H9 (cell line): ENCODE measurements at places on chromosomes 1 and 21.

DNA sequence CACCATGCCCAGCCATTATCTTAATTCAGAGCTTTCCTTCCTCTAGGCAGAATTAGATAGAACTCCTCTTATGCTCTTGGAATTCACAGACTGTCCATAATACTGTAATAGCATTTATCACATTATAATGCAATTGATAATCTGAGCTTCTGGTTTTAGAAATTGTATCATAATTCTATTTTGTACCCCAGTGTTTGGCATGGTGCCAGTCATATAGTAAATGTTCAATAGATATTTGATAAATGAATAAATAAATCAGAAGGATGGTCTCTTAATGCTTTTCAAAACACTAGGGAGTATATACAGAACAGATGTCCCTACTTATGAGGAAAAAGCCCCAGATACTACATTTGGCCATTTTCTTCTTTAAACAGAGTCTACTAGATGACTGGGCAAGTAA is 119.3 kb upstream of the BMP8A start:
- no peak for DNase-seq

GRCh38 chr1:157312082-157312812 is 174.1 kb upstream of the ETV3 start:
- no peak for DNase-seq

- DNase-seq = no peak
These were observed 89.5 kb downstream of the SCMH1 start for GRCh38 chr1:41152622-41153044.

GRCh38 chr1:72606216-72606810 is 324.0 kb upstream of the NEGR1 start:
- DNase-seq = no peak

DNA sequence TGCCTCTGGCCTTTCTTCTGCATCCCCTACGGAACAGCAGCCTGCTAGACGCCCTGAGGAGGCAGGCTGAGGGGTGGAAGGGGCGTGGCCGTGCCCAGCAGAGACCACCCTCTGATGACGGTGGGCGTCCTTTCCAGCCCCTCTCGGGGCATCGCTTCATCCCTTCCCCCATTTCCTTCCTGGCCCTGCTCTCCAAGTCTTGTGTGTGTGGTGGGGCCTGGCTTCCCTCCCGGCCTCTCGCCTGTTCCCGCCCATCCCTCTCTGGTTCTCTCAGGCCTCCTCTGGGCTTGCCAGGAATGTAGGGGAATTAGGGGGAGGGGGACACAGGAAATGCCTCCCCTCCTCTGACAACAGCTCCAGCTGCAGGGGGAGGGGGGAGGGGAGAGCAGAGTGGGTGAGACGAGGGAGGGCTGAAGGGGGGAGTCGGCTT is 51.1 kb downstream of the SKI start:
- DNase-seq = peak; percentile 98

GRCh38 chr1:239985044-239985443 is 106.6 kb upstream of the FMN2 start:
- no peak for DNase-seq

DNA sequence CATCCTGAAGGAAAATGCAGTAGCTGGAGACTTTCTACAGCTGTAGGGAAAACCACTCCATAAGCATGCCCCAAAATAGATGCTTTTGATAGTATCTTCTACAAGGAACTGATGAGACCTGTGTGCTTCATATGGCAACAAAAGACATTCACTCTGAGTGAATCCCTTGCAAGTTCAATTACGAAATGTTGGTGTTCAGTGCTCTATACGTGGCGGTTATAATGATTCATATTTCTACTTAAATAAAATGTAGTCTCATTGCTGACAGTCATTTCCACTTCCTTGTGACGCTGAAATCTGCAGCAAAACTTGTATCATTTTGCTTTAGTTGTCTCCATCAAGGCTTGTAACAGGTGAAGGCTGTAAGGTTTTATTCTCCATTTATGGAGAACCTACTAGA is 20.6 kb downstream of the TOR1AIP2 start:
- DNase-seq = no peak

DNA sequence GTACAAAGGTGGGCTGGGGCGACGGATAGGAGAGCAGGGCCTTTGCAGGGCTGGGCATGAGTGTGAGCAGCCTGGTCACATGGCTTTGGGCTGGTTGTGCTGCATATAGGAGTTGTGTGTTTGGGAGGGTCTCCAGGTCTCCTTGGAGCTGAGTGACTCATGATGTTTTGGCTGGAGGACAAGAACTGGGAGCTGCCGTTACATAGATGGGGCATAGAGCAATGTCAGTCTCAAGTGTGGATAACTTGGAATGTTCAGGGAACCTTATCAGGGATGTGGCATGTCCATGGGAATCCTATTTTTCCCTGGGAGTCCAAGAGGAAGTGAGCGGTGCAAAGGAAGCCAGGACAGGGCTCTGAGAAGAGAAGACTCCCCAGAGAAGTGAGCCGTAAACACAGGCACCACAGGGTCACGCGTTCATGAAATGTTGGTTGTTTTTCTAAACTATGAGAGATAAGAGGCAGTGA is 136.4 kb upstream of the KCNE2 start:
- no peak for DNase-seq

DNA sequence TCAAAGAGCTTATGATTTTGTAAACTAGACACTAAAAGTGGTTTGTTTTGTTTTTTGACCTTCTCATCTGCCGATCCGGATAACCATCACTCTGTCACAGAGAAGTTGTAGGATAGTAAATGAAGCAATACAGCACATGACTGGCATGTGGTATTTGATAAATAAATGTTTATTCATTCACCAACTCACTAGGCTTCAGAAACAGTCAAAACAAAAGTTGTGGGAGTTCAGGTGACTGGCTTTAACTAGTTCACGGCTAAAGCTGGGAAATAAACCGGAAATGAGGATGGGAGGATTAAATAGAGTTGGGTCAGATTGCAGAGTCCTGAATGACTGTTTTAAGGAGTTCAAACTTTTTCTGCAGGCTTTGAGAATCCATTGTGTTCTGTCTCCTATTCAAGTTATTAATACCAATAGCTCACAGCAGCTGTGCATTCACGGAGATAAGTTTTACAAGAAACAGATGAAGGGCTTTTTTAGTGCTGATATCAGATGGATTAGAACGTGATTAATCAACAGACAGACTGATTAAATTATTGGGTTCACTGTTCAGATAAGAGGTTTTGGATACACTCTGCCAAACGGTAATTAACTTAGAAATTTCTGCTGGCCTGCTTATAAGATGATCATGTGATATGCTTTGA is 463.3 kb downstream of the DPYD start:
- no peak for DNase-seq

- DNase-seq = no peak
These were observed 34.2 kb upstream of the ATP5PO start for GRCh38 chr21:33949516-33950430.

GRCh38 chr1:230713138-230713537 is 784 bp downstream of the AGT start:
- DNase-seq = no peak

DNA sequence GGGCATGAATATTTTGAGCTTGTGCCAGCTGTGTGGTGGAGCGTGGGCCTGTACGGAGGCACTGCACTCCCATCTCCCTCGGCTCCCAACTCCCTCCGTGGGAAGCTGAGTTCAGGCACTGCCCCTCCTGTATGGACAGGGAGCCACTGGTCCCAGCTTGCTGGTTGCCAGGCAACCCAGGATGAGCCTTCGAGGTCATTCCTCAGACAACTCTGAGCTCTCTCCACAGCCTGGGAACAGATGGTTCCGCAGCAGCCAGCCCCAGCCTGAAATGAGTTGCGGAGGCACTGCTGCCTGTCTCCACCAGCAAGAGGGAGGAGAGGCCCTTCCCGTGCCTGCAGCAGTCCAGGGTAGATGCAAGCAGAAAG is 58.4 kb upstream of the TENT5B start:
- peak; percentile 64 for DNase-seq

GRCh38 chr1:47436979-47437446 is 831 bp upstream of the FOXD2 start:
- no peak for DNase-seq

DNA sequence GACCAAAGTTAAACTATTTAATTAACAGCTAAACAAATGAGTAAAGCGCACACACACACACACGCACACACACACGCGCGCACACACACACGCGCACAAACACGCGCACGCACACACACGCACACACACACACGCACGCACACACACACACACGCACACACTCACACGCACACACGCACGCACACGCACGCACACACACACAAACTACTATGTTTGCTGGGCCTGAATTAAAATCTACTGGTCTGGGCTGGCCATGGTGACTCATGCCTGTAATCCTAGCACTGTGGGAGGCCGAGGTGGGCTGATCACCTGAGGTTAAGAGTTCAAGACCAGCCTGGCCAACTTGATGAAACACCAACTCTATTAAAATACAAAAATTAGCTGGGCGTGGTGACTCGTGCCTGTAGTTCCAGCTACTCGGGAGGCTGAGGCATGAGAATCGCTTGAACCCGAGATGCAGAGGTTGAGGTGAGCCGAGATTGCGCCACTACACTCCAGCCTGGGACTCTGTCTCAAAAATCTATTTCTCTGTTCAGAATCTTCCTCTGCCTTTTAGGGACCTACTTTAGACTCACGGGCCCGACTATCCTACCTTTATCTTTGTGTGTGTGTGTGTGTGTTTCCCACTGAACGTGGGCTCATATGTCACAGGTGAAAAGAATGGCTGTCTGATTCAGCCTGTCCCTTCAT is 37.5 kb upstream of the DNAJC11 start:
- no peak for DNase-seq
